T47D (cell line): ENCODE measurements at places on chromosomes 4 and X.
A peak's percentile ranks its signal among the peaks of the same experiment; 100 is the strongest.

DNA sequence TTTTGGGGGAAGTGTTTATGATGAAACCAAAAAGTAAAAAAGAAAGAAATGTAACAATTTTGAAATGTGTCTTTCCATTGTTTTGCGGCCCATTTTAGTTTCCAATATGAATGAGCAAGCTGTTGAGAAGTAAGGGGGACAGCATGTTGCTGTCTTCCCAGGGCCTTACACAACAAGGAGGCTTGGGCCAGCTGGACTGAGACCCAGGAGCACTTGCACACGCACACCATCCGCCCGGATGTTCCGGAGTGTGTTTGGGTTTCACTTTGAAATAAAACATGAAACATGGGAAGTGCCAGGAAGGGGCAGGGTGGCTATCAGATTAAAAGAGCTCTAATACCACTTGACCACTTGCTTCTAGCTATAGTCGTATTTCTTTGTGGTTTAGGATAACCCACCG lies 144.4 kb downstream of the NHS start:
- no peak for DNase-seq

- peak; percentile 38 for DNase-seq
Measured at GRCh38 chr4:86482306-86483172, 111.6 kb upstream of the PTPN13 start.

GRCh38 chr4:136505020-136505419 lies 1027.3 kb downstream of the PCDH18 start:
- DNase-seq: no peak

GRCh38 chrX:134202561-134202960 lies 34.4 kb upstream of the CCDC160 start:
- no peak for DNase-seq

DNA sequence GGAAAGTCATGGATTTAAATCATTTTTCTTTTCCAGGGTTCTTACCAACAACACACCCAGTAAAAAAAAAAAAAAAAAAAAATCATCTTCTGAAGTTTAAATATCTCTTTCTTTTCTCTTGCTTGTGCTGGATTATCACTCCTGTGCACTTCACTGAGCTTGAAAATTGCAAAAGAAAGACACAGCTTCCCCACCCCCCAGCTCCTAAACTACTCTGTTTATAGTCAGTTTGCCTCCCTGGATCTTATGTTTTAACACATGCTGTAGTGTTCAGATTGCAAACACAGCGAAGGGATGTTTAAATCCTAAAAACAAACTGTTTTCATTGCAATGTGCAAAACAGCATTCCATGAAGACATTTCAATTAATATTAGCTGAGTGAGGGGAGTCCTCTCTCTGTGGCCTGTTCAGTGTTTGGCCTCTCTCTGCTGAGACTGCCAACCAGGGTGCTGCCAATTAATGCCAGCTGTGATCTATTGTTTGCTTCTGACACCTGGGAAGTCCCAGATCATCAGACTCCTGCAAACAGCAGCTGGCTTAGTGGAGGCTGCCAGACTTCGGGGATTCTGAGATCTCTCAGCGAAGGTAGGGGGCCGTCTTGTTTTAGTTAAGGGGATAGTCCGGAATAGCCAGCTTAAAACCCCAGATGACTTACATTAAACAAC lies 171.1 kb upstream of the PITX2 start:
- no peak for DNase-seq

DNA sequence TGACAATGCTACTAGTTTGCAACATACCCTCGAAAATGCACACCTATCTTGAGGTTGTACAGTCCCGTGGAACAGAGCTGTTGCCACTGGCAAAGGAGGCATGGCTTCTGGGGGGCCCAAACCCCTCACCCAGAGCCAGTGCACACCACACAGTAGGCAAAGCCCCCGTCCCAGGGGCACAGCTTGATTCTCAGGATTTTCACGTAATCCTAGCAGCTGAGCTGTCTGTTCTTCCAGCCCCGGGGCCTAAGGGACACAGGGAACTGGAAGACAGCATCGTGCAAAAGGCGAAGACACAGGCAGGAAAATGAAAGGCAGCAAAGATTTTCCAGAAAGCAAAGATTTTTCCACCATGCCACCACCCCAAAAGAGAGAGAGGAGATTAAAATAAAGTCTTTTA lies 77.2 kb downstream of the JAKMIP1 start:
- DNase-seq: no peak

DNA sequence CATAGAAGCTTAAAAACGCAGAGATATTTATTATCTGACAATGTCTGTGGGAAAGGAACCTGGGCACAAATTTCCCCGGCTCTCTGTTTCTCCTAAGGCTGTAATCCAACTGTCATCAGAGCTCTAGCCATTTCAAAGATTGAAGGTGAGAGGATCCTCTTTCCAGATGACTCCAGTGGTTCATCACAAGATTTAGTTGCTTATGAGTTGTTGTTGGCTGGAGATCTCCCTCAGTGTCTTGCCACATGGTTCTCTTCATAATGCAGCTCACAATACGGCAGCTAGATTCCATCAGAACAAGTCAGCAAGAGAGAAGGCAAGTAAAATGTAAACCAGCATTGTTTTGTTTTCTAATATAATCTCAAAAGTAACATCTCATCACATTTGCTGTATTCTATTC lies 369.4 kb downstream of the GASK1B start:
- no peak for DNase-seq

DNA sequence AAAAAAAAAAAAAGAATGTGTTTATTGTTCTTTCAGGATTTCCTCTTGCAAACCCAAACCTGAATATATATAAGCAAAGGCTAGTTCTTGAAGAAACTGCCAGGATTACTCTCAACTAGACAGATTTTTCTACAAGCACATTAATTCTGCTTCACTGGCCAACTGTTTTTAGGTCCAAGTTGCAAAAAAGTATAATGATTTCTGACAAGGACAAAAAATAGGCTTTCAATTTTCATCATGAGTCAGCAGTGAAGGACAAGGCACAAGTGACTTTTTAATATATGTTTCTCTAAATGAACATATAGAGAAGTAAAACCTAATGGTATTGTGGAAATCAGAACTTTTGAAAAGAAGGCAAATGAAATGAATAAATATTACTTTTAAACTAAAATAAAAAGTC lies 73.7 kb downstream of the ELOVL6 start:
- no peak for DNase-seq

DNA sequence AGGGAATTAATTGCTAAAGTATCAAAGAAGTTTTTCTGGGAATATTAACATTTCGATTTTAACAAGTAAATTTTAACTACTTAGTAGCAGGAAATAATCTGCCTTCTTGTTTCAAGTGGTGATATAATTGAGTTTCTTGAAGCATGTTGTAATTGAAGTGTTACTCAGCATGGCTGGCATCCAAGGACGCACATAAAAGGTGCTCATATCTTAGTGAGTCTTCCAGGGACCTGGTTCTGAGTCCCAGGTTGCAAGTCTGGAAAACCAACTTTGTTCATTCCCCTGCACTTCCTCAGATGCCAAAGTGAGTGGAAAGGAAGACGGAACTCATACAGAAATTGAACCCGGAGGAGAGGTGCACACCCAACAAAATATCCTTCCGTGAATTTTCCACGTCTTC lies 399.6 kb downstream of the NLGN4X start:
- DNase-seq: no peak

DNA sequence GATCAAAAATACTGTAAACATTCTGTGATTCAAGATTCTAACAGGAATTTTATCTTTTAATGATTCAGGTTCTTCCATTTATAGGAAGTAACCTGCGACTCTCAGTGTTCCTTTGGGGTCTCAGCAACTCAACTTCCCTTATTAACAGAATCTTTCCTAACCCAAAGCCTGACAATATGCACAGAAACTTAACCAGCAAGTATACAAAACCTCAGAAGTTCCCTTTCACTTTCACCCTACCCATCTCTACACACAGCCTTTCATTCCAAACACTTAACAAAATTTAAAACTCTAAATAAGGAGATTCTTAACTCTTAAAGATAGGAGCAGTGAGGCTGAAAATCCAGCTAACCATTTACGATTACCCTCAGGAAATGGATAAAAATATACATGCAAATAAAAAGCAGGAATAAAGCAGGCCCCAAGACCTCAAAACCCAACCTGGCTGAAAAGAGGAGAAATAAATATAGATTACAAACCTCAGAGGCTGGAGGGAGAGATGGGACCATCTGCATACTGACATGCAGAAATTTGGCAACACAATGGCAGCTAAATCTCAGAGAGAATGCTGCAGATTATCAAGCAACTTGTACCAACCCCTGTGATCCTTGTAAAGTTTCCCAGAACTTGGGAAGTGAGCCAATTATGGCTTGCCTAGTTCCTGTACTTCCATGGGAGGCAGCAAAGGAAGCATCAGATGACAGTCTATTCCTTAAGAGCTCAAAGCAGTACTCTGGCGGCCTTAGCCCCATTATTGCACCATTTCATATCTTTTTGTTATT lies 101.0 kb downstream of the ATP11C start:
- peak; percentile 8 for DNase-seq

GRCh38 chr4:108570993-108571569 lies 49.3 kb upstream of the RPL34 start:
- no peak for DNase-seq

- DNase-seq: no peak
Measured at GRCh38 chr4:122503214-122503613, 46.7 kb upstream of the IL2 start.

DNA sequence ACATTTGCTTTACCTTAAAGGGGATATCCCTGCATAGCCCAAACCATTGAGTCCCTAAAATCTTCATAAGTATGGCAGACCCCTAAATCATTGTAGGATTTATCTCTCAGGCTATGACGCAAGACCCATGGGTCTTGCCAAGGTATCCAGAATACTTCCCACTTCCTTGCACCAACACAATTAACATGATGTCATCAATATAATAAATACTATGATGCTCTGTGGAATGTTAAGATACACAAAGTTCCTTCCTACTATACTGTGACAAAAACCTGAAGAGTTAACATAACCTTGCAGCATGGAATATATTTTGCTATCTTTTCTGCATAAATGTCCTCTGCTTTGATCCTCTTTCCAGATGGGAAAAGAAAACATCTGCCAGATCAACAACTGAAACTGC lies 49.9 kb upstream of the TMEM184C start:
- no peak for DNase-seq

DNA sequence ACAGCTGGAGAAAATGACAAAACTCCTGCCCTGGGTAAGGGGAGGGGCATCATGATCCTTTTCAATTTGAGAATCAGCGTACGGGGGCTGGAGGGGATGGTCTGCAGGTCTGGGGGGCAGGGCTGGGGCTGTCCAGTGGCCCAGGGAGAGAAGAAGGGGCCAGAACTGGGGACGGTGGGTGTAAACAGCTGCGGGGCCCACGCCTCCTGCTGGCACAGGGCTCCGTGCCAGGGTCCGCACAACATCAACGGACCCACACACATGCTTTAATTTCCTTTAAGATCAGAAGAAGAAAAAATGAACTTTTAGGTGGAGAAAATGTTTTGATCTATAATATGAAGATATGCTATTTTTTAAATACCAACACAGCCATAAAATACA lies 52.1 kb downstream of the PSAPL1 start:
- DNase-seq: no peak

DNA sequence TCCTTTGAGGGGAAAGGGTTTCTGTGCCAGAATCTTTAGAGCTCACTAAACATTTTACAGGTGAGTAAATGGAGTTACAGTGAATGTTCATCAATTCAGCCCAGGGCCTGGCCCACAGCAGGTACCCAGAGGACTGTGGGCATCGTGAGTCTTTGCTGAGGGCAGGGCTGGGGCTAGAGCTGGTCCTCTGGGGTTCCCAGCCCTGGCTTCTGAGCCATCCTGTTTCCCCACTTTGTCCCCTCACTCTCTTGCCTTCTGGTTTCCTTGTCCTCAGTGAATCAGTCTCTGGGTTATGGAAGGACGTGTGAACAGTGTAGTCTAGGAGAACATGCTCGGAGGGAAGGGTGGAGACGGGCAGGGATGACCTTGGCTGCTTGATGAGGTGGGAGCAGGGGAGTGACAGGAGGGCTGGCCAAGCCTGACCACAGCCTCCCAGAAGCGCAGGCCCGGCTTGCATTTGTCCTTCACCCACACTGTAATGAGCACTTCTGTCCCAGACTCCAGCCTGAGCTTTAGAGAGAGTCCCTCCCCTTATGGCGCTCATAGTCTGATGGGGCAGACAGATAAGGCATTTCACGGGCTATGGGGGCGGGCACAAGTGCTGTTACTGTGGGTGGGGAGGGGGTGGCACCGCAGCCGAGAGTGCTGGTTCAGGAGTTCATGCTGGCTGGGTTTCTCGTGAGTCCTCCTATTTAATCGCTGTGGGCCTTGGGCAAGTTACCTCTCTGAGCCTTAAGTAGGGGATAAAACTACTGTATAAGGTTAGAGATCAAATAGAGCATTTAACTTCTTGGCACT lies 17.3 kb downstream of the TBC1D14 start:
- DNase-seq: no peak

DNA sequence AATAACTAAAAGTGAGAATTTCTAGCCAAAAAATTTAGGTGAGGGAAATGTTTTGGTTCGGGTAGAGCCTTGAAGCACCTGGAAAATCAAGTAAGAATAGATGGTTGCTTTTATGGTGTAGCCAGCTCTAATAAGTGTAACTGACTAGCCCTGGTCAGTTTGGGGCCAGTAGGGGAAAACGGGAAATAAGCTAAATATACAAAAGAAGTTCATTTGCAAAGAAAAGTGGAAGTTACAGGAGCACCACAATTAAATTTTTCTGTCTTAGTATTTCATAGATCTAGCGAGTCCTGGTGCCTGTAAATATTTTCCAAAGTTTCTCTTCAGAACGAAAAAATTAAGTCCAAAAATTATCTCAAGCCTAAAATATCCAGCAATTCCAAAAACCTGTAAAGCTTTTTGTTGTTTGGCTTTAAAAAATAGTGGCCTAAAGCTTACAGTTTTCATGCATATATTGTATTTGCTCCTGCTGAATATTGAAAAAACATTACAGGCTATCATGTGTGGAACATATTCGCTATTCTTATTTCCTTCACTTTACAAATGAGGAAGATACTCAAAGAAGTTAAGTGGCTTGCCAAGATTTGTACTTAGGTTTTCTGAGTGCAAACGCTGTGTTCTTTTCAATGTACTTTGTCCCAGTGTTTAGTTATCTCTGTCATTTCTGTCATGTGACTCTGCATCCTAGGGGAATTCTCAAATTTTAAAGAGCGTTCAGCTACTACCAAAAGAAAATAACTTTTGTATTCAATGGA lies 7.3 kb upstream of the PTPN13 start:
- no peak for DNase-seq

GRCh38 chr4:128751354-128751753 lies 58.1 kb upstream of the JADE1 start:
- DNase-seq: no peak

GRCh38 chrX:17670874-17671273 lies 66.4 kb upstream of the SCML1 start:
- DNase-seq: no peak

GRCh38 chrX:55213381-55213780 lies 6.8 kb upstream of the PAGE5 start:
- no peak for DNase-seq
